ENCODE measurements at places on chromosomes 5 and 9. TPM values are rescaled to one million over a fixed set of nuclear protein-coding genes. Genes with fewer than 3 reads are reported as not detected.

- DNase-seq, result peak; percentile 39
These were observed 7.7 kb downstream of the IL17B start for GRCh38 chr5:149371296-149371962.

- no peak for DNase-seq
These were observed 605.0 kb downstream of the RAB3C start for GRCh38 chr5:59187857-59188256.

GRCh38 chr9:88280816-88281382 lies 107.3 kb upstream of the SPIN1 start:
- no peak for DNase-seq

CLTB gene
- total RNA-seq, result 115 TPM
